ENCODE measurements at places on chromosomes 1 and 21.

GRCh38 chr1:235074523-235075047 lies 54.1 kb downstream of the TOMM20 start:
- DNase-seq, result no peak

DNA sequence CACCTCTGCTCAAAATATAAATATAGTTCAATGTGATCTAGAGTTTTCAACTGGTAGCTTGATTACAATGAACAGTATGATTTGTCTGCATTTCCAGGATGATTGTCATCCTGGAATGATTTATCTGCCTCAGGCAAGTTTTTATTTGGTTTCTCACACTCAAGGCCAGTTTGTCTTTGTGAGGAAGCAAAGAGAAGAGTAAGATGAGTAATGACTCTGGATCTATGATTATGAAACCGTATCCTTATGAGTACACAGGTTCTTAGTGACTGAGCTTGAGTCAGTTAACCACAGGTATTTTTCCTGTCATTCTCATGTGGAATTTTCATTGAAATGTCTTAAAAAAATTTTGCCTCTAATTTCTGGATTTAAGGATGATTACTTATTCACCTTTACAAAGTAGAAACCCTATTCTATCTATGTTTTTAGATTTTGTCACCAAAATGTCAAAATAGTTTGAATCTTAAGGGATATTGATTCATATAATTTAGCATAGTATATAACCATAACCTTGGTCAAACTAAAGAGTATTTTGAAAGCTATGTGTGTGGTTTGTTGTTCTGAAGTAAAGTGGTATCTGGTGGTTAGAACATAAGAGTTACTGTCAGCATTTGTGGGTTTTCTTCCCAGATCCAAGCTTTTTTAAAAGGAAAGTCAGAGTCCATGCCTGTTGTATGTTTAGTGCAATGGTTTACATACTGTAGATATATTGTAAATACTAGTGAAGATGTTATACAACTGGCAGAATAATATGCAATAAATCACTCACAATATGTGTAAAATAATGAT lies 145.0 kb downstream of the RASAL2 start:
- no peak for DNase-seq

- DNase-seq, result no peak
These were observed 104.6 kb downstream of the ENAH start for GRCh38 chr1:225548140-225548857.

- no peak for DNase-seq
These were observed 30.9 kb downstream of the VWA5B1 start for GRCh38 chr1:20321573-20321972.

DNA sequence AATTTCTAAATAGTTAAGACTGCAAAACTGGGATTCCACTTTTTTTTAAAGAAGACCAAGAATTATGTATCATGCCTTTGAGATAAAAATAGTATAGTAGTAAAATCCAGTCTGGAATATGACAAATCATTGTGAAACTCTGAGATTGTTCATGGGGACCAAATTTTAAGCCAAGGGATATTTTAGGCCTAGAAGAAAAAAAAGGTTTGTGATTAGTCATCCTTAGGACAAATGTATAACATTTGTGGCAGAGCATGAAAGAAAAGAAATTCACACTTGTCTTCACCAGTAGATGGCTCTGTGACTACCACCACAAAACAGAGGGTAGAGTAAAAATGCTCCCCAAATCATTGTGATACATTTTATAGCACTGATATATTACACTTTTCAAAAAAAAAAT lies 226.1 kb downstream of the KCTD3 start:
- DNase-seq, result no peak

GRCh38 chr1:104084380-104084779 lies 334.7 kb downstream of the AMY1C start:
- no peak for DNase-seq

GRCh38 chr1:35768350-35769187 lies 1.2 kb downstream of the CLSPN start:
- DNase-seq, result no peak

DNA sequence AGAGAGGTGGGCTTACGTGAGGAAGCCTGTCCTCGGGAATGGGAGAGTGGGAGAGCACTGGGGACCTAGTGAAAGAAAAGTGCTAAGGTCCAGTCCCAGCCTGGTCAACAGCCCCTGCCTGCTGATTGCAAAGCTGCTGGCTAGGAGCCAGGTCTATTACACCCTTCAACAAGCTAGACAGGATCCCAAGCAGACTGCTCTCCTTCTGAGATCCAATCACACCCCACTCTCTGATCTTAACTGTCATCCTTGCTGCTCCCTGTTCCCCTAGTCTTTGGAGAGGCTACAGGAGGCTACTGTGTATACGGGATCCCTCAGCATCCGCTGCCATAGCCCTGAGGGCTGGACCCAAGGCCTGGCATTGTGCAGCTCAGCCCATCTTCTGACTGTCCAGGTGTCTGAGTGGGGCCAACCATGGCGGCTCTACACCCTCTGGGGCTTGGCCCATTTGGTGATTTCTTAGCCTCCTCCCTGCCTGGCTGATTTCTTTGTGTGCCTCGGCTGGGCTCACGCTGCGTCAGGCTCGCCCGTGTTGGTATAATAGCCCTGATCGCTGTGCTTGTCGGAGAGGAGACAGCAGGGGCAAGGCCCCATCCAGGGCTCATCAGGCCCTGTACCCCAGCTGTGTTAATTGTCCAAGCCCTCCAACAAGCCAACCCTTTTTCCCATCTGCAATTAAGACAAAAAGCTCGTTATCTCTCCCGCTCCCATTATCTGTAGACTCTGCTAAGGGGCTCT lies 43.9 kb downstream of the NAV1 start:
- DNase-seq, result no peak

- DNase-seq, result no peak
These were observed 31.7 kb upstream of the AGO1 start for GRCh38 chr1:35851132-35851869.

GRCh38 chr1:242854466-242854865 lies 330.0 kb upstream of the PLD5 start:
- no peak for DNase-seq

- no peak for DNase-seq
These were observed 34.9 kb downstream of the ATP2B4 start for GRCh38 chr1:203661572-203661971.

GRCh38 chr1:196152086-196152485 lies 456.2 kb downstream of the KCNT2 start:
- DNase-seq, result no peak

DNA sequence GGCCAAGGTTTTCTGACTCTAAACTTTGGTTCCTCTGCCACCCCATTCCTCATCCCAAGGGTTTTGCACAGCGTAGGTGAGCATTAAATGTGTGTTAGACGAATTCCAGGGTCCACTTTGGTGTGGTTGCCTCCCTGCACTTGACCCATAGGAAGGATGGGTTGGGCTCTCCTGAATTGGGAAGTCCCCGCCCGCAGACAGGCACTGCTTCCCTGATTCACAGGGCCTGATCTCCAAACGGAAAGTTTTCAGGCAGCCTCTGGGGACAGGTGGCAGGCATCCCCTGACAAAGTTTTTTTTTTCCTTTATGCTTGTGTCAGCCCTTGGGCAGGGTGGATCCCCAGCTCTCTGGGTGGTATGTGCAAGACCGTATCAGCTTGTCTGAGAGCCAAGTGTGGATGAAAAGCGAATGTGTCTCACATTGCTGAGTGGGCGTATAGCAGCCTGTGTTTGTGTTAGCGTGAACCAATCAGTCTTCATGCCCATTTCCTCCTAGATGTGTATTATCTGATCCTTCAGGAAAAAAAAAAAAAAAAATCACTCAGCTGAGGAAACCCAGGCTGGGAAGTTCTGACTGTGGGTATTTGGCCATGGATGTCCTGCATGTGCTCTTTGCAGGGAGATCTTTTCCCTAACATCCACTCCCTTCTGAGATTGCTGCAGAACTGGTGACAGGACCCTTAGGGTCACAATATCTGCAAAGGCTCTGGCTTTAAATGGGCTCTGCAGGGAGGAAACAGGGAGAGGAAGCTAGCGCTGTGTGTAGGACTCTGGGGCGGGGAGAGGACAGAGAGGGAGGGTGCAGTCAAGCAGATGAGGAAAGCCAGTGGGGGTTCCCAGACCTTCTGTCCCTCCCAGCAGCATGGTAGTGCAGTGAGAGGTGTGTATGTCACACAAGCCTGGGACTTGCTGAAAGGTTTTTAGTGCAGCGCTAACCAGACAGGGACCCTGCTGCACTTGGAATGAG lies 42.2 kb upstream of the TRABD2B start:
- no peak for DNase-seq

GRCh38 chr1:30804352-30804751 lies 46.8 kb upstream of the LAPTM5 start:
- DNase-seq, result no peak

DNA sequence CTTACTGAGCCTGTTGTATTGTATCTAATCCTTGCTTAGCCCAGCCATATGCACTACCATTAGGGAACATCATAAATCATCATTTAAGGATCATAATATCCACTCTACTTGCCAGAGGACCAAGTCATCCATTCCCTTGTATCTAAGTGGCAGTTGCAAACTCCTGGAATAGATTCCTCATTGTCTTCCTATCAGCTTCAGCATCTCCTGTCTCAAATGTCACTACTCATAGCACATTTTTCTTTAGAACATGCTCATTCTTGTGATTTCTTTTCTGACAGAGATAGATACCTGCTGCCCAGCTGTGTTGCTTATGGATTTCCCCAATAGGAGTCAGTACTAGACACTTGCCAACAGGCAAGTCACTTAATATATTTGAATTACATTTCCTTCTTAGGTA lies 84.3 kb downstream of the OLFML3 start:
- no peak for DNase-seq

DNA sequence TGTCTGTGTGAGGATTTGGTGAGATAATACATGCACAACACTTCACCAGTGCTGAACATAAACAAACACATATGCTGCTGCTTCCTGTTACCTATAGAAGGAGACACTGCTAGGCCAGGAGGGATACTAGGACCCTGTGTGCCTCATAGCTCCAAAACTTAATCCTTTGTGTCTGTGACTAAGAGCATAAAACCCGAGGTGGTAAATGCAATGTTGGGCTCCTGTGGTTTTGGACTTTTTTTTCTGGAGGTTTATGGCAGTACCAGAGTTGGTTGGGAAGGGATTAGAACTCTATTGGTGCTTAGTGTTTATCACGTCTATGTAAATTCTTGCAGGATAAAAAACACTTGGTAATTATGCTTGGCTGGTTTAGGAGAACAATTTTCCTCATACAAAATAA lies 122.9 kb downstream of the NUF2 start:
- no peak for DNase-seq

- no peak for DNase-seq
These were observed 109.0 kb upstream of the IPO9 start for GRCh38 chr1:201719812-201720521.

- DNase-seq, result no peak
These were observed 3.0 kb upstream of the ATP1B1 start for GRCh38 chr1:169103480-169103893.

DNA sequence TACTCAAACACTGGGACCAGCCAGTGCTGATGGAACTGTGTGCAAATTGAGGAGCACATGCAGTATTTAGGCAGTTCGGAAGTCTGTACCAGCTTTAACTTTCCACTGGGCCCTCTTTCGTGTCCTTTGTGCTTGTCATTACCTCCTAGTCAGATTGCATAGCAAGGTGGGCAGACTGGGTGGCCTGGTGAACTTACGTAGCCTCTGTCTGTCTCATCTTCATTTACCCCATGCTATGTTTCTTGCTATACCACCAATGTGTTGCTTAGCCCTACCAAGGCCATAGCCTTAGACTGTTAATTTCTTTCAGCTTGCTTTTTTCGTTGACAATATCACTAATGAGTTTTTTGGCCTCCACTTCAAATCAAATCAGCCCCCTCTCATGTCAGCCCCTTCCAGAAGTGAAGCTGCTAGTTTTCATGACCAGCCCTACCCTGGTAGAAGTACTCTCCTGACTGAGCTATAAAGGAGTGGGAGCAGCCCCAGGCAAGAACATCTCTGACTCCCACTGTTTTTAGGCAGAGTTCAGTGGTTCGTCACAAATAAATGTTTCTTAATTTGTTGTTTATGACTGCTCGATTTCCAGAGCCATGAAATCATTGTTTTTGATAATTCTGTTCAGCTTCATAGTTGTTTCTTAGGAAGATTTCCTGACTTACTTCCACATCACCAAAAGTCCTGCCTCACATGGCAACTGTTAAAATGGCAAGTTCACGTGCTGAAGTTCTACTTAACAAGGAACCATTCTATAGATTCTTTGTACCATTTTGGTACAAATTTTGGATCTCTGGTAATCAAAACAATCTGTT lies 19.3 kb downstream of the PRKACB start:
- DNase-seq, result no peak

DNA sequence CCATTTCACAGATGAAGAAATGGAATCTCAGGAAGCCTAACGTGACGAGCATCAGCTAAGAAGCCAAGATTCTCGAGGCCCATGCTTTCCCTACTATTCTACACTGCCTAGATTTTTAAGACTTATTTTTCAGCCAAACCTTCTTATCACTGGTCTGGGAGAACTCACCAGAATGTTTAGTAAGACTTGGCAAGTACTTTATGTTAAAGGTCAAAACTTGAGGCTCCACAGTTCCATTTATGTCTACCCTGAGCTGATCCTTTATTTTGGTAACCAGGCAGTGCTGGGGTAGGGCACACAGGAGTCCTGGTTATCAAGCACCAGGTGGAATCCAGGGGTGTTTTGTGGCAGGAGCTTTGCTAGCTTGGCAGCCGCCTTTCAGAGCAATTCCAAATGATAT lies 16.8 kb downstream of the PLXNA2 start:
- no peak for DNase-seq

GRCh38 chr1:178174539-178174938 lies 80.6 kb downstream of the RASAL2 start:
- no peak for DNase-seq

GRCh38 chr21:32186804-32187203 lies 92.0 kb downstream of the MIS18A start:
- DNase-seq, result no peak

DNA sequence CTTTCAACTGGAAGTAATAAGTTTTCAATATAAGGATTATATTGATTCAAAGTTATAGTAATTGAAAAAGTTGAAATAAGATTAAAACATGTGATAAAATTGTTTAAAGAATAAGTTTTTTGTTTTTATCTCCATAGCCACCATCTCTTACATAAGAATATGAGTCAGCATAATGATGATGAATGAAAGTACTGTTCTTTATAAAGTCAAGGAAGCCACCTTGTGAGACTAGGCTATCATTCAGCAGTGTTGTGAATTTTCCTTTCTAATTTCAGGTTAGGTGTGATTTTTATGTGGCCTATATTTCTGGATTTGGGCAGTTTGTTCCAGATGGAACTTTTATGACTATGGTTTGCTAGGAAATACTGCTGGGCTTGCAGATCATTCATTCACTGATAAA lies 22.4 kb upstream of the ASB17 start:
- DNase-seq, result no peak

DNA sequence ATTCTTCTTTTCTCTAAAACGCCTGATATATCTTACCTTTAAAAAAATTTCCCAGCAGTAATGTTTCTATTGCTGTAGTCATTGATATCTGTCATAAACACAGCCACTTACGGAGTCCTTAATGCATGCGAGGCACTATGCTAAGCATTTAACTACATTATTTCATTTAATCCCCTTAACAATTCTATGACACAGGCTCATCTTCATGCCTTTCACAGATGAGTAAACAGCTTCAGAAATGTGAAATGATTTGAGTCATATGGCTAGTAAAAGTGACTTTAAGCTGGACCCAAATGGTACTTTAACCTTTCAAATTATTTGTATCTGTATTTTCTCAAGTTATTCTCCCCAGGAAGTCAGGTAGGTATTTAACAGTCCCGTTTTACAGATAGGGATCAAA lies 125.1 kb upstream of the FGGY start:
- no peak for DNase-seq

- peak; percentile 14 for DNase-seq
These were observed at the start of gene KLHDC9 for GRCh38 chr1:161098210-161099068. Gene KLHDC9, plus strand, starts transcription at chr1:161098361. Its CDS starts 175 bp downstream, at chr1:161098536.

GRCh38 chr1:40344597-40344996 lies 27.5 kb upstream of the COL9A2 start:
- no peak for DNase-seq

- DNase-seq, result no peak
These were observed 132.9 kb downstream of the PIK3R3 start for GRCh38 chr1:45999507-45999906.
